Activated T-cell treated with anti-CD3 and anti-CD28 coated beads for 48 hours (primary cell): ENCODE measurements at places on chromosomes 4 and X.

GRCh38 chr4:153142700-153143438, 61.4 kb upstream of the TRIM2 start:
- no peak for DNase-seq

GRCh38 chr4:185787926-185788679, 23.9 kb downstream of the SORBS2 start:
- no peak for DNase-seq

- no peak for DNase-seq
These were observed 348.8 kb downstream of the CCSER1 start for GRCh38 chr4:90476019-90476418.

- no peak for DNase-seq
These were observed 298.5 kb upstream of the AADAT start for GRCh38 chr4:170388255-170388654.

GRCh38 chrX:87105131-87105530, 412.5 kb upstream of the KLHL4 start:
- DNase-seq = no peak

DNA sequence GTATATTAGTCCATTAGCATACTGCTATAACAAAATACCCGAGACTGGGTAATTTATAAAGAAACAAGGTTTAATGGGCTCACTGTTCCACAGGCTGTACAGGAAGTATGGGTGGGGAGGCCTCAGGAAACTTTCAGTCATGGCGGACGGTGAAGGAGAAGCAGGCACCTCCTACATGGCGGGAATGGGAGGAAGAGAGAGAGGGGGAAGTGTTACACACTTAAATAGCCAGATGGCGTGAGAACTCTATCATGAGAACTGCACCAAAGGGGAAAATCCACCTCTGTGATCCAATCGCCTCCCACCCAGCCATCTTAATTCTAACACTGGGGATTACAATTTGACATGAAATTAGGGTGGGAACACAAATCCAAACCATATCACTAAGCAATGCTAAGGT, 98.9 kb upstream of the SH3RF1 start:
- DNase-seq = no peak

- DNase-seq = no peak
These were observed 547.0 kb downstream of the ARAP2 start for GRCh38 chr4:35697210-35697736.

DNA sequence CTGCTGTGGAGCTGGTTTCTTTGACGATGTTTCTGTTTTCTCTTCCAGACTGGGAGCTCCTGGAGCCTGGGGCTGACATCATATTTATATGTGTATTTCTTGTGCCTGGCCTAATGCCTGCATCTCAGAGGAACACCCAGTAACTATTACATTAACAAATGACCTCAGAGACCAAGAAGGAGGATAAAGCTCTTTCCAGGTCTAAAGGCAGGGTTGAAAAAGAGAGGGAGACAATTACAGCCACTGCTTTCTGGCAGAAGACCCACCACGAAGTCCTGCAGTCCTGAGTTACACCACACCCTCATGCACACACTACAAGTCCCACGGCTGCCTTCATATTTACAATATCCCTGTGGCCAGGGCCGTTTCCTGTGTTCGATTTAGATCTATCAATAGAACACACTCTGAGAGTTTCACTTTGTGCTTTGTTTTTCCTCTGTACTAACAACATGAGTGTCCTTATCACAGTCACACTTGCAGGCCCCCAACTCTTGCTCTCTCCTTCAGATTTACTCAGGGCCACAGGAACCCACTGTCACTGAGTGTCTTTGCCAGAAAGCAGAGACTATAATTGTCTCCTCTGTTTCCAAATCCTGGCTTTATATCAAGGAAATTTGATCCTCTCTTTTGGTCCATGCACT, 535.5 kb downstream of the MID1IP1 start:
- DNase-seq = no peak

GRCh38 chrX:154967603-154968002, 54.9 kb downstream of the F8 start:
- no peak for DNase-seq

DNA sequence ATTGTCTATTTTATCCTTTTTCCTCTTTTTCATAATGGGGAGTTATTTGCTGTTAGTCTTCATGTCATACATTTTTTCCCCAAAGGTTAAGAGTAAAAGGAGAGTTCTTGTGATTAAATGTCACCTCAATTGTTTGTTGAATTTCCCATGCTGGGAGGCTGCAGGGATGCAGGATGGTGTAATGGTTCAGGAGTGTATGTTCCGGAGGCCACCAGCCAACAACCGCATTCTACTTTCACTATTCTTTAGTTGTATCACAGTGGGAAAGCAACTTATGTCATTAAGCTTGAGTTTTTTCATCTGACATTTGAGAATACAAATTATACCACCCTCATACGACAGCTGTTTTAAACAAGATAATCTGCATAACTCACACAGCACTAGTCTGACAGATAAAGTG, 15.4 kb downstream of the AFP start:
- DNase-seq = no peak

DNA sequence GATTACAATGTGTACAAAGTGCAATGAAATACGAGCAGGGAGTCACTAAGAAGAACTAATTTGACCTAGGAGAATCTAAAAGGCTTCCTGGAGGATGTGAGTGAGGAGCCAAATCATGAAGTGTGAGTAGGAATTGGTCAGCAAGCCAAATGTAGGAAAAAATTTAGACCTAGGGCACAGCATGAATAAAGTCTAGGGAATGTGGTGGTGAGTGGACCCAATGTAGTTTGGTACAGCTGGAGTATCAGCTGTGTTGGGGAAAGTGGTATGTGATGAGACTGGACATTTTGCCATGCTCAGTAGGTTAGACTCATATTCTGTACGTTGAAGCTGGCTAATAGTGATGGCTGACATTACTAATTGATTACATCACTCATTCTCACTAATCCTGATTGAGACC, 191.0 kb downstream of the AFF2 start:
- DNase-seq = no peak

DNA sequence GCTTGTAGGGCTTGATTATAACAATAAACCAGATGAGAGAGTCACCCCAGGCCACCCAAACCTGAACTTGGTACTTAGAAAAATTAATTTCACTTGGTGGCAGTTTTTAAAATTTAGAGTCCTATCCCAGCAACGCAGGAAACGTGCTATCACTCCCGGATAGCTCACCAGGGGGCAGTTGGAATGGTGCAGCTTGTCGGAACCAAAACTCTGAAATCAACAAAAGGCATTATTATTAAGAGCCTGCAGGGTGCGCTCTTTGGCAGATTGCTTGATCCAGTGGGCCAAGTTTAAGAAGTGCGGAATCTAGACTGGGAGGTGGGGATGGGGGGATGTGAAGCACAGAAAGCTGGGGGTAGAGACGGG, 2.4 kb downstream of the FRAS1 start:
- DNase-seq = peak; percentile 22

DNA sequence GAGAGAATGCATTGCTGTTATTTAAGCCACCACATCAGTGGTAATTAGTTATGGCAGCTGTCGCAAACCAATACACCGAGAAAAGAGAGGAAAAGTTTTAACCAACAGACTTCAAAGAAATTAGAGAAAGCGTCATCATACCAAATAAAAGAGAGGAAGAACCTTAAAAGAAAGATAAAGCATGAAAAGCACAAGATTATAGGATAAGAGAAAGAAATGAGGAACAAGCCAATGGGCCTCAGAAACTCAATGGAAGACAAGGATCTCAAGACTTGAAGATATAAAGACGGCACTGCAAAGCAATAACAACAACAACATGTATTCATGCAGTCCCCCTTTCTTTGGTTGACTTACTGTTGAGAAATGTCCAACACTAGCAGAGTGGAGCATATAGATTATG, 22.8 kb upstream of the ASMTL start:
- no peak for DNase-seq

- DNase-seq = peak; percentile 29
These were observed 66.7 kb downstream of the COQ2 start for GRCh38 chr4:83217721-83218522.

GRCh38 chrX:153634832-153635231, 12.2 kb upstream of the DUSP9 start:
- DNase-seq = no peak

- DNase-seq = no peak
These were observed 21.0 kb downstream of the RBM47 start for GRCh38 chr4:40608628-40609027.

GRCh38 chr4:2141022-2141761, 82.1 kb downstream of the NAT8L start:
- DNase-seq = no peak

DNA sequence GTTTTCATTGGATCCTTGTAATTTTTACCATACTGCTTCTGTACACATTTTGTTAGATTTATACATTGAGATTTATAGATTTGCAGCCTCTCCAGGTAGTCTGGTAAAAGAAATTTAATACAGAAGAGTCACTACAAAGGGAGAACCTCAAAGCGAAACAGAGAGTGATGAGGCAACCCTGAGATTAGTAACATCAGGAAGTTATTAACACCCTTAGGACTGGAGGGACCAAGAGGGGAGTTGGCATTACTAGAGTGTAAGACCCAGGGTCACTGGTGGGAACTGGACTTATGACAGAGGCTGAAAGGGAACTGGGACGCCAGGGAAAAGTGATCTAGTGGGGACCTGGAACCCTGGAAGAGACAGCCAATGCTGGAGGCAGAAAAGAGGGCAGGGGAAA, 20.6 kb upstream of the MAML3 start:
- no peak for DNase-seq

DNA sequence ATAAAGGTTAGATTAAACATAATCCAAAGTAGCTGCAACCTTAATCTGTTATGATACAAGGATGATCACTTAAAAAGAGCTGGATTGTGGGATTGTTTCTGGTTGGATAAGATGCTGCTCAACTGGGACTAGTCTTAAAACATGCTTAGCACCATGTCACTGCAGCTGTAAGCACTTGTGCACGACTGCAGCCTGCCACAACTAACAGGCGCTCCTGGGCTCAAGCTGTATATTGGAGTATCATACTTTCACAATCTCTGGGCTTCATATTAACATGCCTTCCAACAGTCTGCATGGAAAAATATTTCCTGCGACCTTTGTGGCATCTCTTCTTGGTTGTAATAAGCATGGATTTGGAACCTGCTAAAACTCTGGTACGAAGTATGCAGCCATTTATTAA, 493.0 kb upstream of the PITX2 start:
- no peak for DNase-seq

GRCh38 chr4:13548059-13548983, 4.0 kb upstream of the NKX3-2 start:
- DNase-seq = no peak

DNA sequence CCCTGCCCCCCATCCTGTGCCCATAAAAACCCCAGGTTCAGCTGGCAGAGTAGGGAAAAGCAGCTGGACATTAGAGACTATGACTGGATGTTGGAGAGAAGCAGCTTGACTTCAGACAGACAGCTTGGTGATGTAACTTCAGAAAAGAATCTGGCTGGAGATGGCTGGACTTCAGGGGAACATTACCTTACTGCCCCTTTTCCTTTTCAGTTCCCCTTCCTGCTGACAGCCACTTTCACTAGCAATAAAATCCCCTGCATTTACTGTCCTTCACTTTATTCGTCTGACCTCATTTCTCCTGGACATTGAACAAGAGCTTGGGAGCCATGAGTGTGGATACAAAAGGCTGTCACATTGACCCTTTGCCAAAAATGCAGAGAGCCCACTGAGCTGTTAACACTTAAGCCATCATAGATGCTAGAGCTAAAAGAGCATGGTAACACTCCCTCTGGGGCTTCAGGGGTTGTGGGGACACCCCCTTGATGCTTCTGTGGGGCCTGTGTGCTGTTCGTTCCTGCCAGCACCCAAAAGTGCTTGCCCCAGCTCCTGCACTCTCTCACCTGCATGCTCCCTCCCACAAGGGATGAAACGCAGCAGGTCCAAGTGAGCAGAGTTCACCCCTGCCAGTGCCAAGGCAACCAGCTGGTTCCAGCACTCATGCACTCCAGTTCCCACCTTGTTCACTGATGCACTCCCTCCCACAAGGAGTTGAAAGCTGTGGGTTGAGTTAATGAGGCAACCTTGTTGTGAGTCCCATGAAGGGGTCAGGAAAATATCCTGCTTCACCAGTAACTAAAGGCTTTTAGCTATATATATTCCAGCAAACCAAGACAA, 263.8 kb upstream of the NDST3 start:
- no peak for DNase-seq

DNA sequence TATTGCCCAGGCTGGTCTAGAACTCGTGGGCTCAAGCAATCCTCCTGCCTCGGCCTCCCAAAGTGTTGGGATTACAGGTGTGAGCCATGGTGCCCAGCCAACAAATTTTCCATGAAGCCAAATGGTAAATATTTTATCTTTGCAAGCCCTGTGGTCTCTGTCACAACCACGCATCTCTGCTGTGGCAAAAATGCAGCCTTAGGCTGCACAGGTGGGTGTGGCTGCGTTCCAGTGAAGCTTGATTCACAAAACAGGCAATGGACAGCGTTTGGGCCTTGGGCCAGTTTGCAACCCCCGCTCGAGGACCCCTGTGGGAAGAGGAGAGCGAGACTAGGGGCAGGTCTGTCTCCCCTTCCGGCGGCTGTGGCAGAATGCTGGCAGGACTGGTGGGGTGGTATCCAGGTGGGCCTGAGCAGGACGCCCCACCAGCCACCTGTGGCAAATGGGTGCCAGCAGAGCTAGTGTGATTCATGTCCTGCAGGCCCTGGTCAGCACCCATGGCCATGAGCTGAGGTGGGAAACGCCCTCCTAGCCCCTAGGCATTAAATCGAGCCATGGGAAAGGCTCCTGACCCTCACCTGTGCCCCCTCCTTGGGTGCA, 19.7 kb downstream of the HTRA3 start:
- no peak for DNase-seq

DNA sequence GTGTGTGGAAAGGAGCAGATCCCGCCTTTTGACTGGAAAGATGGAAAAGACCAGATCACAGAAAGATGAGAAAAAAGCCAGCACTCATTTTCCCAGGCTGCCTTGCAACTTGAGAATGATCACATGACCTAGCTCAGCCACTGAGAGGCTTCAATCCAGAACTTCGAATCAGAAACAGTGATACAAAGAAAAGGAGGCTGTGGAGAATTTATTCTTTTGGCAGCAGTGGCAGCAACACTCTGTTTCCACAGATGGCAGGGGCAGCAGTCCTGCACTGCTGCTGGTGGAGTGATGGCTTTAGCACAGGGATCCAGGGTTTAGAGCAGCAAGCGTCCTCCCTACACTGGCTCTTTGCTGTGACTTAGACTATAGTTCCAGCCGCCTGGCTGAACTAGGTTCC, 77.8 kb upstream of the SH3RF1 start:
- DNase-seq = no peak

DNA sequence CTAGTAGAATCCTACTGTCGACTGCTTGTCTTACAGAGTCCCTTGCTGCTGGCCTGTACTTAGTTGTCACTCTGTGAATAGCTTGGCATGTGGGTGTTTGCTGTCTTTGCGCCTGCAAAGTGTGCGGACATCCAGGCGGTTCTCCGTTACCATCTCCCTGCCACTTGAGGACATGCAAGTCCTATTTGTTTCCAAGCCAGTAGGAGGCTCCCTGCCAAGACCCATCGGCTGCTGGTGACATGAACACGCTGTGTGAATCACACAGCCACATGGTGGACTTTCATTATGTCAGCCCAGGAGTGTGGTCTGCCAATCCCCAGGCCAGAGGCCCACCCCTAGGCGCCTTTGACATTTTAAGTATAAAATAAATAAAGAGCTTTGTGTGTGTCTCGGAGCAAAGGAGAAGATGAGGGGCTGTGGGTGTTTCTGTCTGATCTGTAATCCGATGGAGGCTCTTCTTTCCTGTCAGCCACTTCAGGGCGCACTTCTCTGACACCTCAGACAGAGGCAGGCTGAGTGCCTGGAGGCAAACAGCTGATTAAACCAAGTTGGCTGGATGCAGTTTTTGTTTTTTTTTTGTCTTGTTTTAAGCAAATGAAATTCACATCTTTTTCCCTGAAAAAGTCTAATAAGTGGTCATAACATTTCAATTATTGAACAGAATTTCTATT, 51.5 kb downstream of the ALPK1 start:
- DNase-seq = no peak
